ENCODE measurements at places on chromosomes 1 and 21. TPM values are rescaled to one million over a fixed set of nuclear protein-coding genes. Genes with fewer than 3 reads are reported as not detected.
A peak's percentile ranks its signal among the peaks of the same experiment; 100 is the strongest.

The SLC2A5 gene
- 0.90 TPM for total RNA-seq

The CYYR1 gene
- total RNA-seq: 2.7 TPM

The ESRRG gene
- 59.7 TPM for total RNA-seq

The LCE2C gene
- total RNA-seq: not detected

The CTSE gene
- total RNA-seq: 0.76 TPM

The S100A7 gene
- total RNA-seq: not detected

The LRRC39 gene
- total RNA-seq: 2.0 TPM

The PTGS2 gene
- 2.0 TPM for total RNA-seq

The LCE1A gene
- not detected for total RNA-seq

The CFAP45 gene
- 1.2 TPM for total RNA-seq

The PRELP gene
- total RNA-seq: 0.09 TPM

- ATAC-seq: no peak
These were observed 25.7 kb downstream of the HSPG2 start for GRCh38 chr1:21911205-21912001.

GRCh38 chr1:154940651-154941194 is 4.2 kb upstream of the PMVK start:
- no peak for ATAC-seq

DNA sequence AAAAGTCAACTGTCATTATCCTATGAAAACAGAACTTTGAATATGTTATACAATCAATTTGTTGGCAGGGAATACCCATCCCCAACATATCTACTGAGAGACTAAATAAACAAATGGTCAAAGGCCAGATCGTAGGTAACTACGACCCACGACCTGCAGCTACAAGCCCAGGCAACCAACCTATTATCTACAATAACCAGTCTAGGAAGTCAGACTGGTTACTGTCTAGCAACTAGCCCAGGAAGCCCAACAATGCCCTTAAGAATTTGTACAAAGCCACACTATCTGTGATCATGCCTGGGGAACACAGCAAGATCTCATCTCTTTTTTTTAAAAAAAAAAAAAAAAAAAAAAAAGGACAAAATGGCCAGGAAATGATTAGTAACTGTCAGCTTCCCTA is 58.7 kb downstream of the SMYD3 start:
- ATAC-seq: no peak

DNA sequence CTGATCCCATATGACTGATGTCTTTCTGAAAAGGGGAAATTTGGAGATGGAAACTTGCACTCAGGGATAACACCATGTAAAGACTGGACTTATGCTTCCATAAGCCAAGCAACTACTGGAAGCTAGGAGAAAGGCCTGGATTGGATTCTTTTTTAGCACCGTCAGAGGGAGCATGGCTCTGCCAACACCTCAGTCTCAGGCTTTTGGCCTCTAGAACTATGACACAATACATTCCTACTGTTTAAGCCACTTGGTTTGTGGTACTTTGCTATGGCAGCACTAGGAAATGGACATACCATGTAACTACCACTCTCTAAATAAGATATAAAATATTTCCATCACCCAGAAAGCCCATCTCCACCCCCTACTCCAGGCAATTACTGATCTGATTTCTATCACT is 139.7 kb downstream of the CYYR1 start:
- ATAC-seq: no peak

DNA sequence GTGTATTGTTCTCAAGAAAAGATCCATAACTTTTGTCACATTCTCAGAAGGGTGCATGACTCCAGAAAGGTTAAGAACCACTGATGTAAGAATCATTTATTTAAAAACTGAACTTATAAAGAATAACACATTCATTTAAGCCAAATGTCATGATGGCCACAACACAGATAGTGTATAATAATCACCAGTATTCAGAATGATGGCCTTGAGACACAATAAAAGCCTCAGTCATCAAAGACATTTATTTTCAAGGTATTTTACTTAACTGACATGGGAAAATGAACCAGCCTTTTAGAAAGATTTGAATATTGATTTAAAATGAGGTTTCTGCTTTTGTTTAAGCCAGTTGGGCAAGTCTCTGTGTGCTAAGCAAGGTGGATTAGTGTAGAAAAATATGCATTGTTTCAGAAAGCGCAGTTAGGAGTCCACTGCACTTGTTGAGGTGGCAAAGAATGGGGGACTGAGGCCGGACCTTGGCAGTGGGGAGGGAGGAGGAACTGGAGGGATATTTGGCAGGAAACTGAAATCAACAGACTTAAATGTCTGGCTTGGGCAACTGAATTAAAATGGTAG is 371.9 kb upstream of the ESRRG start:
- ATAC-seq: no peak

GRCh38 chr1:16614361-16615252 is 1.2 kb upstream of the NBPF1 start:
- no peak for ATAC-seq

DNA sequence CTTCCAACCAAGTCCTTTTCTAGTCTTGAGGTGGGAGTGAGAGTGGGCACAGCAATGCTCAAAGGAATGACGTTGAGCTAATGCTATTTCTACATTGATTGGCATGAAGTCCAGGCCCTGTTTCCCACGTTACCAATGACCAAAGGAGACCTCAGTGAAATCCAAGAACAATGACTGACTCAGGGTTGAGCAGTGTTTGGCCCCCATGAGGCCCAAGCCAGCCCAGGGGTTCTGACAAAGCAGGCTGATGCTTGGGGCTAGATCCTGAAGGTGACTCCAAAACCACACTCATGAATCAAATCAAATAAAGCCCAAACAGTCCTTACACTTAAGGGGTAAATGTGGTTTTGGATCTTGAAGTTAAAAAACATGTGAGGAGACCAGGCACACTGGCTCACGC is 278.5 kb upstream of the GJB5 start:
- no peak for ATAC-seq

DNA sequence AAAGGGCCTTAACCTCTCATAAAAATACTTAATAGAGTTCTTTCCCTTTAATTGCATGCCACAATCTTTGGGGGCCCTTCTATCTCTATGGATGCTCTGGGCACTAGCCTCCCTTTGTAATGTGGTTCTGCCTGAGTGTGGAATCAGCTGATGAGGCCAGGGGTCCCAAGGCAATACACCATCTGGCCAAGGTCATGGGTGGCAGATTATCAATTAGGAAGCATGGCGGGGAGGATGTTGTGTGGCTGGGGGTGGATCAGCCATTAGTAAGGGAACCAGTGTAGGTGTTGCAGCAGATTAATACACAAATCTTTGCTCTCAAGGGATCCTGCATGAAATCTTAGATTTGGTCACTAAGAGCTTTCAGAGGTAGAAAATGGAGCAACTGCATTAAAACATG is 35.3 kb downstream of the NHLH2 start:
- ATAC-seq: no peak

DNA sequence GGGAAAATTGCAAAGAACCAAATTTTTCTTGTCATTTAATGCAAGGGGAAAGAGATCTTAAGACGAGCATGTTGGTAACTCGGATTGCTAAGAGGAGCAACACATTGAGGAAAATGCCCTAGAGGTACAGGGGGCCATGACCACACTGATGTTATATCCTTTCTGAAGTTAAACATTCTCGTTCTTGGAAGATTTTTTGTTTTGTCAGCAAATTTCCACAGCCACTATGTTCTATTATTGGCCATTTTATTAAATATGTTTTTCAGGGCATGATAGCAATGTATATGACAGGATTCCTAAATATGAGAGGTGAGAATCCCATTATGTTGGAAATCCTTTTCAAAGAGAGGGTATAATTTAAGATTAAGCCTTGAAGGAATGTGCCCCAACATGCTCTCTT is 627.2 kb upstream of the PKN2 start:
- ATAC-seq: no peak

- no peak for ATAC-seq
These were observed 2.1 kb upstream of the GRHL3 start for GRCh38 chr1:24317081-24317480.

DNA sequence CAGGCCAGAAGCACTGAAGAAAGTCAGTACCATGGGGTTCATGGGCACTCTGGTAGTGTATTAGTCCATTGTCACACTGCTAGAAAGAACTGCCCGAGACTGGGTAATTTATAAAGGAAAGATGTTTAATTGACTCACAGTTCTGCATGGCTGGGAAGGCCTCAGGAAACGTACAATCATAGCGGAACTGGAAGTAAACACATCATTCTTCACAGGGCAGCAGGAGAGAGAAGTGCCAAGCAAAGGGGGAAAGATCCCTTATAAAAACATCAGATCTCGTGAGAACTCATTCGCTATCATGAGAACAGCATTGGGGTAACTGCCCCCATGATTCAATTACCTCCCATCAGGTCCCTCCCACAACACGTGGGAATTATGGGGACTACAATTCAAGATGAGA is 20.2 kb upstream of the ROR1 start:
- no peak for ATAC-seq

DNA sequence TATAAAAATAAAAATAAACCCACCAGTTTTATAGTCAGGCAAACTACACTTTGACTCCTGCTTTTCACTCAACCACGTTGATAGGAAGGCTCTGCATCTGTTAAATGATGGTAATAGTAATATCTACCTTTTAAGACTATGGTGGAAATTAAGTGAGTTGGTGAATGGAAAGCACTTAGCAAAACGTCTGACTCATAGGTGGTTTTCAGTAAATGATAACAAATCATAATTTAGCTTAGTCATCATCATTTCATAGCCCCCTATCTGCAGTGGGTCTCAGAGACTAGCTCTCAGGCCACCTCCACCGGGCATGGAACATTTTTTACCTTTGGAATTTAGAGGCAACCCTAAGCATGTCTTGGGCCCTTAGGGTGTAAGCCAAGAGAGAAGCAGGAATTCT is 160.0 kb downstream of the PDE4B start:
- ATAC-seq: no peak

GRCh38 chr21:33810766-33811165 is 104.8 kb downstream of the ATP5PO start:
- ATAC-seq: peak; percentile 29

DNA sequence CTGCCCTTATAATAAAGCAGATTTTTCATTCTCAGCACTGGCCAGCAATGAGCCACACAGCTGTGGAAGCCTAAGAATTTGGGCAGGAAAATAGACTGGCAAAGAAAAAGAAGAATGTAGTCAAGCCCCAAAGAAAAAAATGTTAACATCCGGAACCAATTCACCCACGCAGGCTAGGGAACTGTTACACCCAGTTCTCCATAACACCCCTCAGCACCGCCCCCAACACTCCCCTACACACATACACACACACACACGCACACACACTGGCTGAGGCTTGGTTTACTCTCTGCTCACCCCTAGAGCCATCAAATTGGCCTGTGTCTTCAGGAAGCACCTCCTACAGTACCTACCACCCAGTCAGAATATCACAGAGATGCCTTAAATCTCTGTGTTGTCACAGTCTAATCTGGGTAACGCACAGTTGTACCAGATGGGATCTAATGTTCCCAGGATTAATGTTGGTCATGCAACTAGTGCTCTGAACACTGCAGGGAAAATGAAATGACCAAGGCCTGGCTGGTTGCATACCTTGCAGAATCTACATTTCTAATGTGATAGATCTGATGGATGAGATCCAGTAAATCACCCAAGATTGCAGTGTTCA is 14.5 kb downstream of the TBX15 start:
- peak; percentile 84 for ATAC-seq

- no peak for ATAC-seq
These were observed 88.9 kb upstream of the HAO2 start for GRCh38 chr1:119279456-119280381.

DNA sequence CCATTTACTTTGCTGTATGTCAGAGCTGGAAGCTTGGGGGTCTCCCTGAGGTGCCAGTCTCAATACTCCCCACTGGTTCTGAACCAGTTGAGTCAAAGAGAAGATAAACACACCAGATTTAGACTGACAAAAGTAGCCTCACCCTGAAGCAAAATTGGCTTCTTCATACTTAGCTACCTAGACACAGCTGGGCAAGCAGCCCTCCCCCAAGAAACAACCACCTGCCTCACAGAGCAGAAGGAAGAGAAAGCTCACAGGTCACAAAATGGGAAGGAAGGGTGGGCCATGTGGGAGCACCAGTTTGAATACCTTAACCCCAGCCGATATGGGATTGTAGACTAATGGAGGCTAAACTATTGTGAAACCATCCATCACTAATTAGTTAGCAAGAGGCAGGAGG is 24.6 kb upstream of the MYSM1 start:
- ATAC-seq: no peak

DNA sequence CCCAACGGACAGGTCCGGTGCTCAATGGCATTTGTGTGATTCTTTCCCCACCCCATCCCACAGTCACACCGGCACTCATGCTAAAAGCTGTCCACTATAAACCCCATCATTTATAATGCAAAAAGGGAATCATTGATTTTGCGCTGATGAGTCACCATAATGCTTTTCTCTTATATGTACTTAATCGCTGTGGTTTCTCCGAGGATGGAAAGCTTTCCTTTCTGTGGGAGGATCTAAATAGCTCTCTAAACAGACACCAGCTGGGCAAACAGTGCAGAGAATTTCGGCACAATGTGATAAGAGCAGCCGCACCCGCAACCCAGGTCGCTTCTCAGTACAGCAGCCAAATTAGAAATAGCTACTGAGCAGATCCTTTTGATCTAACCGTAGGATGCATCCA is 85.6 kb downstream of the SETD4 start:
- ATAC-seq: peak; percentile 96
